ENCODE measurements at places on chromosomes 7 and 10.

DNA sequence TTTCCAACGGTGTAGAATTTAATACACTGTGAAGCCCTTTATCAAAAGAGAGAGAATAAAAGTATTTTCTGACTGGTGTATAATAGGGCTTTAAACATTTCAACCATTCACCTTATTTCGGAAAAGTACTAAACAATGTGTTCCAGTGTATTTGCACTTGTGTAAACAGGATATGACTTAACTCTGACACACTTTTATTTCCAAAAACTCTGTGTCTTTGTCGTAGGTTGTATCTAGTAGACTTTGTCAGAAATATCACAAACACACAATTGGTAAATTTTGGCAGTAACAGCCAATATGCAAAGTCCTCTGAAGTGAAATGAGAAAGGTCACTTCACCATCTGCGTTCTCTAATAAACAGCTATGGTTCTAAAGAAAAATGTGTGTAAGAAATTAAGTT is 10.3 kb upstream of the TSPAN13 start:
- DNase-seq, result no peak

DNA sequence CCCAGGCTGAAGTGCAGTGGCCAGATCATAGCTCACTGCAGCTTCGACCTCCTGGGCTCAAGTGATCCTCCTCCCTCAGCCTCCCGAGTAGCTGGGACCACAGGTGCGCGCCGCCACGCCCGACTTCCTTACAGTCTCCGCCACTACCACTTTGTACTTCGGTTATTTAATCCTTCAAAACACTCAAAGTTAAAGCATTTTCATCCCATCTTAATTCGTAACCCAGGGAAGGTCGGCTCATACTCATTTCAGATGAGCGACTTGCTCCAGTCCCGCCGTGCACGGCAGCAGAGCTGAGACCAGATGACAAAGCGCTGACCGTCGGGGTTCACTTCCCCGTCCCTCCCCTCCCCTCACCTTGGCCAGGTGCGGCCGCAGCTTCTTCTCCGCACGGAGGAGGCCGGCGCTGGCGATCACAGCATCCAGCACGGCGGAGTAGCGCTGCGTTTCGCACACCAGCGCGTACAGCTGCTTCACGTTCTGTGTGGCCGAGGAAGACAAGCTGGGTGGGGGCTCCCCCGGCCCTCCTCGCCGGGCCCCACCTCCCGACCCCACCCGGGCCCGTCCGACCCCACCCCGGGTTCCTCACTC is 457 bp downstream of the NSUN5 start:
- no peak for DNase-seq

DNA sequence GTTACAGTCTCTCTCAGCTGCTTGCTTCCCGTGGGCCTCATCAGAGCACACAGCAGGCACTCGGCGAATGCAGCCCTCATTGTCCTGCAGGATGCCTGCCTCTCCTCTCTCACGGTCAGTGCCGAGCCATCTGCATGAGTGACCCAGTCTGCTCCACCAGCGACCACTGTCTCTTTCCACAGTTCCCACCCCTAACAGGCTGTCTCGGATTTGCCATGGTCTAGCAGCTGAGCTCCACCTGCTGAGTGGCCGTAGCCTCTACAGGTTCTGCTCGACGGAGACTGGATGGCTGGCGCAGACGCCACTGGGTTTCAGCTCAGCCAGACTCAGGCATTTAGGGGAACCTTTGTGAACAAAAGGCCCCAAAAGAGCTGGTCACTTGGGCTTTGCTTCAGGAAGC is 209.4 kb upstream of the FOXK1 start:
- no peak for DNase-seq

DNA sequence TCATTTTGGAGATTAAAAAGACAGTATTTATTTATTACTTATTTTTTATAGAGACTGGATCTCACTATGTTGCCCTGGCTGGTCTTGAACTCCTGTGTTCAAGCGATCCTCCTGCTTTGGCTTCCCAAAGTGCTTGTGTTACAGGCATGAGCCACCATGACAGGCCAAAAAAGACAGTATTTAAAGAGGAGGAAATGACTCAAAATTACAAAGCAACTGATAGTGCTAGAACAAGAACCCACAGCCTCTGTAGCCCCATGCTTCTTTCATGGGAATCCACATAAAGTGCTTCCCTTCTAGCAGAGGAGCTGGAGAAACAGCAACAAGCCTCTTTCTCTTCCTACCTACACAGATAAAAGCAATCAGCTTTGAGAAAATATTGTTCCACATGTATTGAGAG is 230.7 kb upstream of the PODXL start:
- no peak for DNase-seq

DNA sequence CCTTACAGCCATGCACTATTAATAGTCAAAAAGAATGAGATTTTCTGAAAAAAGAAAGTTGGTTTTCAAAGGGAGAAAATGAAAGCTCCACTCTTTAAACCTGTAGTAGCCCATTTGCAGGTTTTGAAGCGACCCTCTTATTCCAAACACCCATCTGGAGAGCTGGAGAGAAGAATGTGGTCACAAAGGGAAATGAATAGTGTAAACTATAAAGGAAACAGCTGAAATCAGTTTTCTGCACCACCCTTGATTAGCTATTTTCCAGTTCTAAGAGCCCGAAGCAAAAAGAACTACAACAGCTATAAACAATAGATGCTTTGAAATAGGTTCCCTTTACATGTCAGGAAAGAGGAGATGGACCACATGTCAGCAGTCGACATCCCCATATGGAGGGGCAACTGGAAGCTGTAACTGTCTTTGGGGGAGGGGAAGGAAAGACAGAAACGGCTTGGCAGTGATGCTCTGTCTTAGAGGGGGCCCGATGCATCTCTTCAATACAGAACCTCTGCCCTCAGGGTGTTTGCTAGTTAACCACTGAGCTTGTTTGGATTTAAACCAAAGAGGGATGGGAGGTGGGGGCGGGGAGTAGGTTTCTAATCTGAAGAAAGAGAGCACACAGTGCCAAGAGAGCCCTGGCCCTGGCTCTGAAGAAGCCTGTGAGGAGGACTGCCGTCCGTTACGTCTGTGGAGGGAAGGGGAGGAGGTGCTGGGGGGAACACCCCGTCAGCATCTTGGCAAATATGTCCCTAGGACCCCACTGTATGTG is 55.3 kb downstream of the CPVL start:
- no peak for DNase-seq

DNA sequence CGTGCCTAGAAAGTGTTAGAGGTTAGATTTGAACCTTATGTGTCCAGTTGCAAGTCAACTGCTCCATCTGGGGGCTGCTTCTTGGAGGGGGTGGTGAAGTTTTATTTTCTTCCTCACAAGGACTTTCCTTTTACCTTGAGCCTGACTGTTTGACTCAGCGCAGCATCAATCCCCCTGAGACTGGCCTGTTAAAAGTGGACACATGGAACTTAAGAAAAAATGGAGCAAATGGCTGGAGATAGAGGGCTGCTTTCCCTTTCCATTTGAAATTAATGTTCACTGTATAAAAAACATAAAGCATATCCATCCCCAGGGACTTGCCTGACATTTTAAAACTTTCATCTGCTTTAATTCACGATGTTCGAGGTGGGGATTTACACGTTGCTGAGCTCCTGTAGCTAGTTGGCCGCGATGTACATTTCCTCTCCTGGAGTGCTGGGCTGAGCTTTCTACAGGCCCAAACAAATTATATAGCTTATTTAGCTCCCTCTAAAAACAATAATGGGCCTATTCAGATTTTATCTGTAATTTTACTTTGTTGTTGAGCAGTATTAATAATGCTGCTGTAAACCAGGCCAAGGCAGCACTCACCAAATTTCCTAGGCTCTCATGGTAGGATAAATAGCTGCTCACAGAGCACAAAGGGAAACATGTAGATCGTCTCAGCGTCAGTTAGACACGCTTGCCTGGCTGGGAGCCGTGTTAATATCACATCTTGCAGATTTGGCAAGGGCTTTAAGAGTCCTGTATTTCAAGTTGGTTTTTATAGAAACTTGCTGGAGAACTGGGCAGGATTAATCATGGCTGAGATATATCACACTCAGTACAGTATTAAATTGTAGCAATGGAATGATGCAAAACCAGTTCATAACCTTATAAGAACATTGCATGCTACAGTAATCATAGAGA is 251.5 kb downstream of the LRMDA start:
- DNase-seq, result no peak

GRCh38 chr7:155287284-155287935 is 10.3 kb upstream of the INSIG1 start:
- DNase-seq, result no peak

DNA sequence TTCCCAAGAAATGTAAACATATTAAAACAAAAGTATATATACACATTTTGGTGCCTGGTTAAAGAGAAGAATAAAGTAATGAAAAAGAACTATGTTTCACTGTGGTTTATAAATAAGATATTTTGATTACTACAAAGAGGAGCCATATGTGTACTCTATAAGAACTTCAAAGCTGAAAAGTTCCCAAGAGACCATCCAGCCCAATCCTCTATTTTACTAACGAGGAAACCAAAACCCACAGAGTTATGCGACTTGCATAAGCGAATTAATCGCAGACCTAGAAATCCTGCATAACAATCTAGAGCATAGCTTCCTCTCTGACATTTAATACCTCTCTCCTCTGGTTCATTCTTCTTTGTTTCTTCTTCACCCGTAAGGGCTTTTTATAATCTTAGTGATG is 937.1 kb downstream of the CNTNAP2 start:
- DNase-seq, result no peak

GRCh38 chr10:11908991-11909390 is 85.8 kb downstream of the PROSER2 start:
- no peak for DNase-seq

DNA sequence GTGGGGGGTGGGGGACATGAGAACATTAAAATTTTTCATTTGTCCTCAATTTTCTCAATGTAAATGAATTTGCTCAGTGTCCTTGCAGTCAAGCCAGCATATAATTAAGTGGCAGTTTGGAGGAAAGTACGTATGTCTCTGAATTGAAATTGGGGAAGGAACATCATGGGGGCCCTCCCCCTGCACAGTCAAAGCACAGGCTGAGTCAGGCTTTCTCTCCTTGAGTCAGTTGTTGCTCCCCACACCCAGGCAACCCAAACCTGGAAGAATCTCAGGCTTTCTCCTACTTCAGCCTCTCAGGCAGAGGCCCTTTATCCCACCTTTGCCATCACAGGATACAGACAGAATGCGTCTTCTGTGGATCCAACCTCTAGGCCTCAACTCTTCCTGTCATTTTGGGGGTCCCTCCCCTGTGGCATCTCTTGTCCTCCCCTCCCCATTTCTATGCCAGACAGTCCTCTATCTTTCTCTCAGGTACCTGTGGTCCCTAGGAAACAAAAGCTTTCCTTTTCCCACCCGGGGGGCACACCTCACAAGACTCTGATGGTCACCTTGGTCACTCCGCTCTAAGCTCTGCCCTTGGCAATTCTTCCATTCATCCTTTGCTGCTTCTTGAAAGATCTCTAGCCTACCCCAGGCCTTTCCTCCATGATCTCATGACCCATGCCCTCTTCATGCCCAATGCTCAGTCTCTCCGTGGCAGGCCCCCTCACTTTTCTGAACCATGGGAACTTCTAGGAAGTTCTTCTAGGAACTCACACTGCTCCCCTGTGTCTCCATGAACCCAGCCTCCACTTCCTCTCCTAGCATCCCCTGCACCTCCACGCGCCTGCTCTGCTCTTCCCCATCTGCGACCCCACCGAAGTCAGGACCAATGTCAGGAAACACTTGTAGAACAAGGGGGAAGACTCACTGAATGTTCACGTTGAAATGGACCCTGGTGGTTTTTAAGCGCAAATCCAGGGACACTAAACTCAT is 40.4 kb downstream of the CREB3L2 start:
- DNase-seq, result no peak

DNA sequence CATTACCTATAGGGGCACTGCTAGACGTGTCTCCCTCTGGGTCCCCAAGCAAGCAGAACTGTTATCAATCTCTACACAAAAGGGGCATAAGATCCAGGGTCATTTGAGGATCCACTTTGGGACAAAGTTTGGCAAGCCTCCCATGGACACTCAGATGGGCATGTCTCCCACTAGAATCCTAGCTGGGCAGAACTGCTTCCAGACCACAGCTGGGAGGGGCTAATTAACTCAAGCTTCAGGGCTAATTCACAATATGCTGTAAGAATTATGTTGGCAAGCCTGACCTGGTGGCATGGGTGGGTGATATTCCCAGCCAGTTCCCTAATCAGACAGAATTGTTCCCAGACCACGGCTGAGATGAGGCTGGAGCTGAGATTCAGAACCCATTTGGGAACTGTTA is 738.4 kb upstream of the FZD8 start:
- no peak for DNase-seq

GRCh38 chr7:116432527-116432916 is 67.0 kb upstream of the CAV2 start:
- DNase-seq, result no peak

DNA sequence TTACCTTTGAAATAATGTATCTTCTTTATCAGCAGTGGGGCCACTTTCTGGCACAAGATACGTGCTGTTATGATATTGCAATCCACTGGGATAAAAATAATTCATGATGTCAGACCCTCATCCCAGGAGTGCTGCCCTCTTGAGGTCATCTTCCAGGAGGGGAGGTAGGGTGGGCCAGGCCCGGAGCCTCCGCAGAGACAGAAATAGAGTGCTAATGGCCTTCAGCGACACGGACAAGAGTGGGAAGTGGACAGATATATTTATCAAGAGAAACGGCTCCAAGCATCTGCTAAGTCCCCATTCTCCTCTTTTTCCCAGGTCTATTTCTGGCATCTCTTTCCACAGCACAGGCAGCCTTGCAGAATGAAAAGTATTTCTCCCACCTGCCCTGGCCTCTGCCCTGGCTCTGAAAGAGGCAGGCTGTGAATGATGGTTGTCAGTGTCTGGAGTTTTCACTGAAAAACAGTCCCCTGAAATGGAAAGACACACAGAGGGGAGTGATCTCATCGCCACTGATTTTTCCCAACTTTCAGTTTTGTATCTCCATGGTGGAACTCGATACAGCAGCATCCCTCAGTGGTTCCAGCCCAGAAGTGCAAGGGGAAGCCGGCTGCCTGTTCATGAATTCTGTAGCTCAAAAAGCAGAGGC is 251.7 kb upstream of the MYO3A start:
- no peak for DNase-seq

DNA sequence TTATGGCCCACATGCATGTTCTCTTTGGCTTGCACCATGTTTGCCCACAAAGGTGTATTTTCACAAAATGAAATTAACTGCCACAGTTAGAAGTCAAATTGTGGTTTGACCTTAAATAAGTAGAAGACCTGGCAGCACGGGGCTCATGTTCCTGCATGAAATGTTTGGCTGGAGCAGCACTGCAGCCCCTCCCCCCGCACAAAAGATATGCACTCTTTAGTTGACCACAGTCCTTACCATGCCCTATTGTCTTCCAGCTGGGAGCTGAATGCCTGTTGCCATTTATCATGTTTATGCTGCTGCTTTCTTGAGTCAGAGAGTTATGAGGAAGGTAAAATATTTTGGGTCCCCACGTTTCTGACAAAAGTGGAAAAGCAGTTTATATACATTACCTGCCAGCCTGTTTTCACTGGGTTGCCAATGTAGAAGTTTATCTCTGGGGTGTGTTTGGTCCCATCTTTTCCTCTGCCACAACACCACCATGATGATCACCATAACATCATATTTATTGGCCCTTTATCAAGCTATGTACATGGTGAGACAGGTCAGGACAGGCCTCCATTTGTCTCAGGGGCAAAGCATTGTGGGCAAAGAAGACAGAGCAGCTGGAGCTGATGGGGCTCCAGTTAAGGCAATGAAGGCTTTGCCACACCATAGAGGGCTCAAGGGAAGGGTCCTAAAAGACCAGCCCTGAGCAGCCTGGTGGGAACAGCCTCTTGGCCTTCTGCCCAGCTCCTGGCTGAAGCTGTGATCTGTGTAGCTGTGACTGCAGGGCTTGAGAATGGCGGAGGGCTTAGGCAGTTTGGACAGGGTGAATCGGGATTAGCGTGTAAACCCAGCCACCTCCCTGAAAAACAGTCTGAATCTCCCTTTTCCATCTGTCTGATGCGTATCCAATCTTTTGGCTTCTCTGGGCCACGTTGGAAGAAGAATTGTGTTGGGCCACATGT is 5.4 kb downstream of the PRF1 start:
- DNase-seq, result no peak

Measured in stimulated activated CD8-positive, alpha-beta memory T cell treated with anti-CD3 and anti-CD28 coated beads, Interleukin-4, amount 100 ng/mL, for 1 hour (primary cell).